ENCODE measurements at places on chromosomes 16 and 17.

GRCh38 chr16:30928390-30928789 is 5.0 kb downstream of the FBXL19 start:
- no peak for DNase-seq

DNA sequence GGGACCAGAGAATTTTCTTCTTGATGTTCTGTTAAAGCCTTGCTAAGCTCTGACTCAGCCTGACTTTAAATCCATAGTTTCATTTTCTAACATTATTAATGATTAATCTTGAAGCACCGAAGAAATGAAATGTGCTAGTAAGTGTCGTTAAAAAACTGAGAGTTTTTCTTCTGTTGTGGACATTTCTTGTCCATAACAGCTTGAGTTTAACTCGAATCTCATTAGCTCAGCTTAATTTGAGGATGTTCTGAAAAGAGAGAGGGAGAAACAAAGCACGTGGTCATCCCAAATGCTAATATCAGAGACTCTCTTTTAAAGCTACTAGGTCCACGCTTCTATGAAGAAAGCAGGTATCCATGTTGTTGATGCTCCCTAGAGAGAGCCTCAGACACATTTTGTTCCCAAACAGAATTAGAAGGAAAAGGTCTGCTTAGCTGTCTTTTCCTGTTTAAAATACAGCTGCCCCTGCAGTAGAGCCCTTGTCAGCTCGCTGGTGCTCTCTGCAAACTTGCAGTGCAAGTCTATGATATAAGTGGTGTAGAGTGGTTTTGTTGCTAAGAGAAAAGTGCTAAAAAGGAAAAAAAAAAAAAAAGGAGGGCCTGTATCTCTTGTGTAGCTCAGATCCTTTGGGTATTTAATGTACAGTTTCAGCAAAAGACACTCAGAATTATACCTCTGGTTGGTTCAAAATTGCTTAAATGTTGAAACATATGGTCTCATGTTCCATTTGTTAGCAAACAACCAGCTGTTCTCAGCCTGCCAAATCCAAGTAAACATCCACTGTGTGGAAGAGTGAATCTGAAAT is 191.1 kb upstream of the TBX2 start:
- DNase-seq, result no peak

DNA sequence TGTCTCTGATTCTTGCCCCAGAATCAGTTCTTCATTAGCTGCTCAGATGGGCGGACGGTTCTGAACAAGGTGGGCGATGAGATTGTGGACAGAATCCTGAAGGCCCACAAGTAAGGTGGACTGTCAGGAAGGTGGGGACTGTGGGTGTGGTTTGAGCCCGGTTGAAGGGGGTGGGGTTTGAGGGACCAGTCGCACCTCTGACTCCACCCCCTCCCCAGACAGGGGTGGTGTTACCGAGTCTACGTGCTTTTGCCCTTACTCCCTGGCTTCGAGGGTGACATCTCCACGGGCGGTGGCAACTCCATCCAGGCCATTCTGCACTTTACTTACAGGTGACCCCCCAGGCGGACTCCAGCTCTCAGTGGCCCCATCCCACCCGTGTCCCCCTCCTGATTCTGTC is 11.3 kb downstream of the PLD2 start:
- no peak for DNase-seq

- DNase-seq, result no peak
These were observed 108.0 kb downstream of the MRTFB start for GRCh38 chr16:14179116-14179515.

DNA sequence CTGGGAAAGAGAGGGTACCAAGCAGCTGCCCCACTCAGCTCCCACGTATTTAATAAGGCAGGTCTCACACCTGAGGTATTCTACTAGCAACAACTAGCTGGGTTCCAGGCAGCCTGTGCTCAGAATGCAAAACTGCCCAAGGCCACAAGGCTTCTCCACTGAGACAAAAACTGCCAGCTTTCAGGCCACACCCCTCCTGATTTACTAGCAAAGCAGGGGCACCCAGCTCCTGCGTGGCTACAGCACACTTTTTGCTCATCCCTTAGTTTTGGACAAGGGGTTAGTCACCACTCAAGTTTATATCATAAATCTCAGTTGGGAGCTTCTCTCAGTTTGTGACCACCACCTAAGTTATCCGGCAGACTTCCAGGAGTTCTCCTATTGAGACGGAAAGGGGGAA is 494.6 kb downstream of the CDH11 start:
- no peak for DNase-seq

GRCh38 chr16:83215406-83216001 is 588.7 kb downstream of the CDH13 start:
- DNase-seq, result no peak

DNA sequence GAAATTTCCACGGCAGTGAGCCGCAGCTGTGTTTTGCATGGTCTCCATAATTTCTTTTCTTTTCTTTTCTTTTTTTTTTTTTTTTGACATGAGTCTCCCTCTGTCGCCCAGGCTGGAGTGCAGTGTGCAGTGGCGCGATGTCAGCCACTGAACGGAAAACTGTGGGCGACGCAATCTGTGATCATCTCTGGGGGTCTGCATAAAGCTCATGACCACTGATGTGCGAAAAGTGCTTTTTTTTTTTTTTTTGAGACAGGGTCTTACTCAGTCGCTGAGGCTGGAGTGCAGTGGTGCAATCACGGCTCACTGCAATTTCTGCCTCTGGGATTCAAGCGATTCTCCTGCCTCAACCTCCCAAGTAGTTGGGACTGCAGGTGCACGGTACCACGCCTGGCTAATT is 117.6 kb downstream of the ABCC6 start:
- no peak for DNase-seq

- DNase-seq, result no peak
These were observed 4.5 kb upstream of the FOXN1 start for GRCh38 chr17:28501421-28502284.

Data from activated T-helper 9 cell treated with anti-CD3 and anti-CD28 coated beads, Interleukin-2, amount 50 U/mL, for 16 hours (primary cell).